ENCODE measurements at places on chromosomes 4 and X.

GRCh38 chr4:5338531-5338930 is 287.3 kb downstream of the STK32B start:
- DNase-seq = no peak

DNA sequence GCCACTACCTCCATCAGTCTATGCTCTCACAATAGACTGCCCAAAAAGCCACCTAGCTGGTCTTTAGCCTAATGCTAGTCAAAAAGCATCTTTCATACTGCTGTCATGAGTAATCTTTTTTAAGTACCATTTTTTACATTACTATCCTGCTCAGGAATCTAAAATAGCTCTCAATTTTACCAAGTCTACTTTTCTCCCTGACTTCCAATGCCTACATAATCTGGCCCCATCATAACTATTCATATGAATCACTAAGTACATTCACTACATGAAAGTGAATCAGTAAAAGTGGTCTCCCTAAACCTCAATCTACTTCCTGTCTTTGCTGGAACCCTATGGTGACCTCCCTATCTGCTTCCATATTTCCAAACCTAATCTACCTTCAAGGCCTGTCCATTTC is 105.9 kb downstream of the THOC2 start:
- DNase-seq = no peak

- DNase-seq = no peak
These were observed 99.9 kb downstream of the WFS1 start for GRCh38 chr4:6369511-6369910.

GRCh38 chr4:53686521-53686920 is 95.2 kb upstream of the LNX1 start:
- DNase-seq = no peak

GRCh38 chrX:3403748-3404147 is 57.3 kb upstream of the MXRA5 start:
- DNase-seq = no peak

DNA sequence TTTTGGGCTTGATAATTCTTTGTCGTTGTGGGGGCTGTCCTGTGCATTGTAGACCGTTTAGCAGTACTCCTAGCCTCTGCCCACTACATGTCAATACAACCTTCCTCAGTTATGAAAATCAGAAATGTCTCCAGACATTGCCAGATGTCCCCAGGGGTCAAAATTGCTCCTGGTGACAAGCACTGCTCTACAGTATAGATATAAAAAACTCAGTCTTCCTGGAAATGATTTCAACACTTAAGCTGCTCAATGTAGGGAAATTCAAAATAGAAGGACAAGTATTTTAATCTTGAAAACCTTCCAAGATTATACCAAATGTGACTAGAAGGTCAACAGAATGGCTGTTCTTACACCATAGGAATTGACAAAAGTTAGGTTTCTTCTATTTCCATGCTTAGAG is 288.7 kb upstream of the MAGEB2 start:
- DNase-seq = no peak

DNA sequence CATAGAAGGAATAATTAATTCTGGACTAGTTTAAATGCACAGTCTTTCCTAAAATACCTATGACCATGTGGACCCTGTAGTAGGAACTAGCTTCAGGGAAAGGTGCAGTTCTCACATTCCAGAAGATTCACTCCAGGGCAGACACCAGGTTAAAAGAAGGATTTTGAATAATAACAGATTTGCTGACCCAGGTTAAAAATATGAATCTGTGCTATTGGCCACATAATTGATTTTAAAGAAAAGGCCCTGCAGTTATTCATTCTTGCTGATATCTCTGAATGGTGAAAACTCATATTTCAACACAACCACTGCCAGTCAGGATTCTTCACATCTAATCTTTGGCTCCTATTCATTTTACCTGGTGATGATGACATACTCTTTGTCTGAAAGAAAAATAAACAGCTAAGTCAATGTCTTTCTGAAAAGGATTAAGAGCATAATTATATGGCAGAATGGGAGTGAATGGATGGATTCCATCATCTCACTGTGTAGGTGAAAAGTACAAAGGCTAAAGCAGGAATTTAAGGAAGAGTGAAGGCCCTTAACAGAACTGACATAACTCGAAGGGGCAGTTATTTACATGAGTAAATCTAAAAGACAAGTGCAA is 432.8 kb downstream of the PDGFC start:
- DNase-seq = no peak

Measured in GM10248 (cell line).